Cardiac muscle cell (in vitro differentiated cells and primary cell): ENCODE measurements at places on chromosomes 12 and 14. TPM values are rescaled to one million over a fixed set of nuclear protein-coding genes. Genes with fewer than 3 reads are reported as not detected.

DNA sequence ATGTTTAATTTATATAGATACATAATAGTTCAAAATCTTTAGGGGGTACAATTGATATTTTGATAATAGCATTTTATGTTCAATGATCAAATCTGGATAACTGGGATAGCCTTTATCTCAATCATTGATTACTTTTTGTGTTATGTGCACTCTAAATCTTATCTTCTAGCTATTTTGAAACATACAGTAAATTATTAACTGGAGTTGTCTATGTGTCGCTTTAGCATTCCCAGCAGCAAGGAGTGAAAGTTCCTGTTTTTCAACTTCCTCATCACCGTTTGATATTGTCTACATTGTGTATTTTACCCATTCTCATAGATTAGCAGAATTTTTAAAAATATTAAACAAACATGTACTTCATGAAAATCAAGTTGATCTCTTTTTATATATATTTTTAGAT, 1207.4 kb downstream of the TMEM121 start:
- no peak for DNase-seq

Gene SMCO2
- not detected in 2 replicates for total RNA-seq

Gene OR2AP1
- total RNA-seq = not detected in 2 replicates

- DNase-seq = no peak
Measured at GRCh38 chr14:105378199-105378598, 20.1 kb upstream of the TEX22 start.

GRCh38 chr12:34377243-34378035, 355.1 kb downstream of the ALG10 start:
- no peak for DNase-seq

DNA sequence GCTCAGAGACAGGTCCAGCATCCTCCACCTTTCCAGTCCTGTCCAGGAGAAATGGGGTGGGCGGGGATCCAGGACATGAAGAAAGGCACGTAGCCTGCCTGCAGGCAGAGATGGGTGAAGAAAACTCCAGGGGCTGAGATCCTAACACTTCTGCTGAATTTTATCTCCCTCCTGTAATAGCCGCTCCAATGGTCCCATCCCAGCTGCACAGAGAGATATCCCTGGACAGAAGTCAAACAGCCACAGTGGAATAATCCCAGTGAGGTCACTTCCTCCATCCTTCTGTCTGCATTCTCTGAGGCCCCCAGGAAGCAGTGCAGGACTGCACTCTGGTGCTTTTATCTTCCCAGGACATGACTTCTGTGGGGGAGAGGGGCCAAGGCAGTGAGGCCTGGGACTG, 26.3 kb downstream of the KRT18 start:
- peak; percentile 74 for DNase-seq

Gene SPIC
- total RNA-seq = not detected in 2 replicates

DNA sequence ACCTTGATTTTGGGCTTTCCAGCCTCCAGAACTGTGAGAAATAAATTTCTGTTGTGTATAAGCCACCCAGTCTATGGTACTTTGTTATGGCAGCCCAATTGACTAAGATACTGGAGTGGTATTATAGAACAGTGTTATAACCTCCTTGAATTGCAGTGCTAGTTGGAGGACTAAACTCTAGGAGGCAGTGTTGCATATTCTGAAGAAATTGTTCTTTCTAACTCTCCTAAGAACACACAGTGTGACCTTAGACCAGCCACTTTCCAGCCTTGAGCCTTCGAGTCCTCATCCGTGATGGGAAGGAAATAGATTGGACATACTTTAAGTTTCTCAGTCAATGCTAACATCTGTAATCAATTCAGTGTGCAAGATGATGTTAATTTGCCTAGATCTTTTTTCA, 22.4 kb upstream of the LRRC10 start:
- no peak for DNase-seq

DNA sequence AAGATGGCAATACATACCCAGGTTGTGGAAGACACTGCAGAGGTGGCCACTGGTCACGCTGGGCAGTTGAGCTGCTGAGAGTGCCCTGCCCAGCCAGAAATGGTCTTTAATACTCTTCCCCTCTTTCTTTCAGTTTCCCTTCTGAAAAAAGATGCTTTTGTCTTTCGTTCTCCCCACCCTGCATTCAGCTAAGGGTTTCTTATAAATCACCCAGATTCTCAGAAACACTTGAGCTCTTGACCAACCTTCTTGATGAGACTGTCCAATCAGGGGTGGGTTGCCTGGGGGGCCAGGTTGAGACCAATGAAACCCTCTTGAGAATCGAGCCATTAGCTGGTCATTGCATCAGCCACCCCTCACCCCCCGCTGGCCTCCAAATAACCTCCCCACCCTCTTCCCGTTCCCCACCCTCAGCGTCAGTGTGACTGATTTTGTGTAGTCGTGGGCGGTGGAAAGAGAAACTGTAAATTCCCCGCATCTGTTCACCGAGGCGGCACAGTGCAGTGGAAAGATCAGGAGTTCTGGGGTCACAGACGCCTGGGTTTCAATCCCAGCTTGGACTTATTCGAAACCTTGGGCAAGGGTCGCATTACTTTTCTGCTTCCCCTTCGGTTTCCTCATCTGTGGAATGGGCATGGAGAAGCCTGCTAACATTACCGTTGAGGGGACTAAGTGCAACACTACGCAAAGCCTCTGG, 52.3 kb downstream of the SLC25A47 start:
- DNase-seq = peak; percentile 99

DNA sequence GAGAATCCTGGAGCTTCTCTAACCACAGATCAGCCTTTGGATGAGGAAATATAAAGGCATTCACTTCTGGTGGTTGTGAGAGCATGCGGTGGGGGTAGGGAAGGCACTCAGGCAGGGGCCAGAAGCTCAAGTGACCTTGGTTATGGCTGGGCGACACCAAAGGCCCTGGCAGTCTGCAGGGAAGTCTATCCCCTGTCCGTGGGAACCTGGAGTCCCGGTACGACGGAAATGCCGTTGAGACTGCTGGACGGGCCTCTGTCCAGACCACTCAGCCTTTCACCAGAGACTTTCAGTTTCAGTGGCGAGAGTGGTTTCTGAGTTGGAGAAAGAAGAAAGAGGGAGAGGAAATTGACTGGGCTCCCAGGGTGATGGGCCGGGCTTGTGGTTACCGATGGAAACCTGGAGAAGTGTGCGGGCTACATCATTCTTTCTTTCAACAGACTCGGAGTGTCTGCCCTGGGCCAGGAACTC, 20.9 kb downstream of the ISCA2 start:
- DNase-seq = no peak

DNA sequence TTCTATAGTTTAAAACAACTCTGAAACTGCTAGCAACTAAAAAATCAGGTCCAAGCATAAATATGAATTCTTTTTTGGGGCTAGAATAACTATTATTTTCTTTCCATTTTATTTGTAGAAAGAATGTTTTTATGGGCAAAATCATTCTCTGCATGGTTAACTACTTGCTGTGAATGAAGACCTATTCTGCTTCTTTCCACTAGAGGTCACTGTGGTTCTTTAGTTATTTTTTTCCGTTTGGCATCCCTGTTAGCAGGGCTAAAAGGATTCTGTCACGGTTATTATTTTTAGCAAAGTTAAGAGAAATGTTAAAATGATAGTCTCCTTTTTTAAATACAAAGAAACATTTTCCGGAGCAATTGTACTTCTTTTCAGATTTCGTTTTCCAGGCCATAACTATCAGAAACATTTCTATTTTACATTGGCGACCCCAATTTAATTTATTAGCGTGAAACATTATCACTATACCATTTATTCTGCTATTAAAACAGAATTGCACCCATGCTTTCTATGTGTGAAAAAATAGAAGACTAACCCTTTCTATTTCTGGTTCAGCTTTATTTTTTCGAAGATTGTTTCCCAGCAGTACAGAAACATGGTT, 404.8 kb downstream of the ATP23 start:
- DNase-seq = peak; percentile 66

Gene GYS2
- total RNA-seq = not detected in 2 replicates

GRCh38 chr12:107242189-107242588, 148.8 kb upstream of the CRY1 start:
- no peak for DNase-seq

Gene GPD1
- total RNA-seq = 1.7 and 3.4 TPM in 2 replicates

DNA sequence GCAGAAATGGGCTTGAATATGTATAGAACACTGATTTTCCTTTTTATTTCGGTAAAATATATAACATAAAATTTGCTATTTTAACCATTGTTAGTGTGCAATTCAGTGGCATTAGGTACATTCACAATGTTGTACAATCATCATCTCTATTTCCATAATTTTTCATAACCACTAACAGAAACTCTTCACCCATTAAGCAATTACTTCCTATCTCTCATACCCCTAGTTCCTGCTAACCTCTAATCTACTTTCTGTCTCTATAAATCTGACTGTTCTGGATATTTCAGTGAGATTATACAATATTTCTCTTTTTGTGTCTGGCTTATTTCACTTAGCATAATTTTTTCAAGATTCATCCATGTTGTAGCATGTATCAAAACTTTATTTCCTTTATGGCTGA, 8.9 kb upstream of the RNF212B start:
- no peak for DNase-seq

DNA sequence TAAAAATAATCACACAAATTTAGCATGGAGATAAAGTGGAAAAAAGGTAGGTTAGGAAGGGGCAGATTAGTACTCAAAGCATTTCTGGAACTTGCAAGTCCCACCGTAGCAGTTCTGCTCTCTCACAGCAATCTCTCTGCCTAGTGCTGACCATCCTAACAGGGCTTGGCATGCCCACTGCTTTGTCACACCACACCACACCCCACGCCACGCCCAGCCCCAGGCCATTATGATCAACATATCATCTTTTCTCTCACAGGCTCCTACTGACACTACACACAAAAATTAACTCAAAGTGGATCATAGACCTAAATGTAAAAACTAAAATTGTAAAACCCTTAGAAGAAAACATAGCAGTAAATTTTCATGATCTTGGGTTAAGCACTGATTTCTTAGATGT, 273.7 kb downstream of the DAD1 start:
- DNase-seq = no peak

DNA sequence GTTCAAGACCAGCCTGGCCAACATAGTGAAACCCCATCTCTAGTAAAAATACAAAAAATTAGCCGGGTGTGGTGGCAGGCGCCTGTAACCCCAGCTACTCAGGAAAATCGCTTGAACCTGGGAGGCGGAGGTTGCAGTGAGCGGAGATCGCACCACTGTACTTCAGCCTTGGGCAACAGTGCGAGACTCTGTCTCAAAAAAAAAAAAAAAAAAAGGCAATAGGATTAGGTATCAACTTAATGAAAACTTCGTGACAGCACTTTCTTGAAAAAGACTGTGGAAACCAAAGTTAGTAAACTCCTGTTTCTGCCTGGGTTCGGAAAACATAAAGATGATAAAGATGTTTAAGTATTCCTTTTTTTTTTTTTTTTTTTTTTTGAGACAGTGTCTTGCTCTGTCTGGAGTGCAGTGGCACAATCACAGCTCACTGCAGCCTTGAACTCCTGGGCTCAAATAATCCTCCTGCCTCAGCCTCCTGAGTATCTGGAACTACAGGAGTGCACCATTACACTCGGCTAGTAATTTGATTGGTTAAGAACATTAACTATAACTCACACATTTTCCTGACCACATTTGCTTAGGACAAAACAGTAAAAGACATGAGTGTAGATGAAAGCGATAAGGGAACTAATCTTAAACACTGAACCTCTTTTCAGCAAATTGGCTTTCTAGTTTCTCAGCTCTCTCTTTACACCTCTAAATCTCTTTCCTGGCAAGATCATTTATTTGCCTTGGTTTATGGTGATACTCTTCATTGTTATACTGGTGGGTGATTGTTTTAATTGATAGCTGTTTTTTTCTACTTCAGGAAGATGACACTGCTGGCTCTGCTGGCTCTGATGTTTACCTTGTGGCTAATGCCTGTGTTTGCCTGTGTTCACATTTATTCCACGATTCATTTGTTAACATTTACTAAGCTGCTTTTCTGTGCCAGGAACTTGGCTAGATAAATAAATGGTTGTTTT, 15.8 kb downstream of the HIF1A start:
- no peak for DNase-seq

Gene PIK3C2G
- not detected in 2 replicates for total RNA-seq

DNA sequence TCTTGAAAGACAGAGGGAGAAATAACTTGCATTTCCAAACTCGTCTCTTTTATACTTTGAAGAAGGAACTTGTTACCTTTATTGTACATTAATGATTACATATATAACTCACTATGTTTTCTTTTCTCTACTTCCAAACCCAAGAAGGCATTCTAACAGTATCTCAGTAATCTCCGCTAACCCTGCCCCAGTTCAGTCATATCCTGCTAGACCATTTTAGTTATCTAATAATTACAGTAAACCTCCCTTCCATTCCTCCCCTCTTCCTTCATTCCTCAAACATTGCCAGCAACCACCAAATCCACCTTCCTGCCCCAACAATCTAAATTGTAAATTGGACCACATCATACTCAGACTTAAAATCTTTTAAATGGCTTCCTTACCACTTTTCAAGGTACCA, 30.6 kb downstream of the STK38L start:
- DNase-seq = peak; percentile 37
